Activated T-helper 9 cell treated with anti-CD3 and anti-CD28 coated beads, Interleukin-2, amount 50 U/mL, for 16 hours (primary cell): ENCODE measurements at places on chromosomes 13 and 19.

GRCh38 chr19:14035706-14036105 lies 4.1 kb downstream of the IL27RA start:
- no peak for DNase-seq

DNA sequence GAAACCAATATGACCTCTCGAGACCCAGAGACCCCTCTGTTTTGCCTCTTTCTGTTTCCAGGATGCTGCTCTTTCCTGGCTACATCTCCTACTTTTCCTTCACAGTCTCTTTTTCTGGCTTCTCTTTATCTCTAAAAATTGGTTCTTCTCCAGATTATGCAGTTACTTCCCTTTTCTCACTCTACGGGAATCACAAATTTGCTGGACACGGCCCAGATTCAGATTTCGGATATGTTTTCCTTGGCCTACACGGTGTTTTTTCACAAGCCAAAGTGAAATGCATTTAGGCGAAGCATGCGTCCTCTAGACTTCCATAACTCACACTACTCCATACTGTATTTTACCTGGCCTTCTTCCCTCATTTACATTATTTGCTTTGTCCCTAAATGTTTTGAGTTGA lies 214.7 kb upstream of the MIR17HG start:
- no peak for DNase-seq

DNA sequence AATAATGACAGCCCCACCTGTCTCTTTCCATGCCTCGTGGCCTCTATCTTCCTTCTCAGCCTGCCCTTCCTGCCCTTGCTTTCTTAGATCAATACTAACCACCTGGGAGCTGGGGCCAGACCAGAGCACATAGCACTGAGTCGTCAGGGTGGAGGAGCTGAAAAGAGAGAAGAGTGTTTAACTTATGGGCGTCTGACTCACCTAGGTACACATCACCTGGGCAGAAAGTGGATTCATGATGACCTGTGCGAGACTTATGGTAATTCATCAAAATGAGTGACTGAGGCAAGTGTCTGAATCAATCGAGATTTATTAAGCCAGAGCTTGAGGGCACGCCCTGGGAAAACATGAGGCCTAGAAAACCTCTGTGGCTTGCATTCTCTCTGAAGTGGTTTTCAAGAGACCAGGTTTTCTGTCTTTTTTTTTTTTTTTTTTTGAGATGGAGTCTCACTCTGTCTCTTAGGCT lies 19.2 kb downstream of the CEACAM6 start:
- peak; percentile 19 for DNase-seq

- no peak for DNase-seq
These were observed 32.0 kb upstream of the CXCL17 start for GRCh38 chr19:42474743-42475142.

GRCh38 chr19:50325310-50326100 lies 3.7 kb downstream of the KCNC3 start:
- DNase-seq, result peak; percentile 57

DNA sequence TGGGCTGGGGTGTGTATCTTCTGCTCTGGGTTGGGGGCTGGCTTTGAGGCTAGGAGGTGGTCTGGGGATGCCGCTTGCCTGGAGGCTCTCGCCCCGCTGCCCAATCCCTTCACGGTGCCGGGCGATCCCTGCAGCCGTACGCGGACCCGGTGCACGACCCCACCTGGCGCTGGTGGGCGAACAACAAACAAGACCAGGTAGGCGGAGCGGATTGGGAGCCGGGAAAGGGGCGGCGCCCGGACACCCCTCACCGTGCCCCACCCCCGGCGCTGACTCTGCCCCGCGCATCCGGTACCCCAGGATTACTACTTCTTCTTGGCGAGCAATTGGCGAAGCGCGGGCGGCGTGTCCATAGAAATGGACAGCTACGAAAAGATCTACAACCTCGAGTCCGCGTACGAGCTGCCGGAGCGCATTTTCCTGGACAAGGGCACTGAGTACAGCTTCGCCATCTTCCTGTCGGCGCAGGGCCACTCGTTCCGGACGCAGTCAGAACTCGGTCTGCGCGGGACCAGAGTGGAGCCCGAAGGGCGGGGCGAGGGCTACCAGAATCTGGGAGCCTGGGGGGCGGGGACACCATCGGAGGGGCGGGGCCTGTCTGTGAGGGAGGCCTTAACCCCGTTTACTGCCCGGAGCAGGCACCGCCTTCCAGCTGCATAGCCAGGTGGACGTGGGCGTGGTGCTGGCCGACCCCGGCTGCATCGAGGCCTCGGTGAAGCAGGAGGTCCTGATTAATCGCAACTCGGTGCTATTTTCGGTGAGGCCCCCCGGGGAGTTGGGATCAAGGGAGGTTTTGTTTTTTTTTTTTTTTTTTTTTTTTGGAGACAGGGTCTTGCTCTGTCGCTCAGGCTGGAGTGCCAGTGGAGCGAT lies 12.1 kb upstream of the PSMD8 start:
- DNase-seq, result peak; percentile 62

DNA sequence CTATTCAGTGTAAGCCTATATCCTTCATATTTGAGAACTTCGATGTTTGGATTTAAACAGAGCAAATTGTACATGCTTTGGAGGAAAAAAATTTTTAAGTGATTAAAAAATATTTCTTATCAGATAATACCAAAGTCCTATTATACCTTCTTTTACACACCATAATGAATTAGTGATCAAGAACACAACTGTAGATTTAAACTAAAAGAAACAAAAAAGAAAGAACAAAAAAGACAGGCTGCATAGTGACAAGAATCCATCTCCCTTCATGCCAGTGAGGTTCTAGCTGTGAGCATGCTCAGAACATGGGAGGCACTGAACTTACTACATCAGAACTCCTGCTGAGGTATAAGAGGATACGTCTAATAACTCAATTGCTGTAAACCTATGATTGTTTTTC lies at the start of gene RXFP2:
Gene RXFP2 (plus strand): TSS at position 301 of the 400 bp plus-strand sequence. CDS start 87 bp downstream, at position 388.
- DNase-seq, result no peak

DNA sequence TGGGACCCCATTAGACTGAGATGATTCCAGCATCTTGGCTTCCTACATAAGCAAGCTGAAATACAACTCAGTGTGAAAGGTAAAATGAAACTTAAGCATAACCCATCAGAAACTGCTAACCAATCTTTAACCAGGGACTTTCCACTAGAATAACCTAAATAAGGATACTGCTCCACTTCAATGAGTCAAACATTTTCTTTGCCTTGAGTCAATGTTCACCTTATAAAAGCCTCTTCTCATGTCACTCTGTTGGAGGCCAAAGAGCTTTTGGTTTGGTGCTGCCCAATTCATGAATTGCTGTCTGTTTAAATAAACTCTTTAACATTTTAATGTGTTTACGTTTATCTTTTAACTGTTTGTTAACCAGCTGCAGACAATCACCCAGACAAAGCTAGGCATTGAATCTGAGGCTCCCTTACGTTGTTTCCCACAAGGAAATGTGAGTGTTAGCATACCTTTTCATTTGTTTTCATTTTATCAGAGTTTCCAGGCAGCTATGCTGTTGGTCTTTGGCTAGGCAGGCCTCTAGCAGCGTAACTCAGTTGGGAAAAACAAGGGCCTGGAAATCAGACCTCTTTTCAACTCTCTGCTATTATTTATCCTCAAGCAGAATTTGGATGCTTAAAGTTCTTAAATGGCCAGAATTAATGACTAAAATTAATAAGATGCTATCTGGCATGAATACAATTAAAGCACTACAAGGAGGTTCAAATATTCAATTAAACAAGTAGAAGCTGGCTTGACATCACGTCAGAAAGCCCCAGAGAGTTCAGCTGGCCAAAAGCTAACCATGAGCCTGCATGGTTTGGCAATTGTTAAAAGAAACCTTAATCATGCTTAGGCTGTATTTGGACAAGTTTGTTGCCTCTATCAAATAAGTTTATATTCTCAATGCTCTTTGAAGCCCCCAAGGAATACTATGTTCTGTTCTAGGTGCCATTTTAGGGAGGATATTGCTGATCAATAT lies 200.2 kb downstream of the DCLK1 start:
- DNase-seq, result no peak

- DNase-seq, result no peak
These were observed 4.2 kb upstream of the PAFAH1B3 start for GRCh38 chr19:42306646-42307045.

DNA sequence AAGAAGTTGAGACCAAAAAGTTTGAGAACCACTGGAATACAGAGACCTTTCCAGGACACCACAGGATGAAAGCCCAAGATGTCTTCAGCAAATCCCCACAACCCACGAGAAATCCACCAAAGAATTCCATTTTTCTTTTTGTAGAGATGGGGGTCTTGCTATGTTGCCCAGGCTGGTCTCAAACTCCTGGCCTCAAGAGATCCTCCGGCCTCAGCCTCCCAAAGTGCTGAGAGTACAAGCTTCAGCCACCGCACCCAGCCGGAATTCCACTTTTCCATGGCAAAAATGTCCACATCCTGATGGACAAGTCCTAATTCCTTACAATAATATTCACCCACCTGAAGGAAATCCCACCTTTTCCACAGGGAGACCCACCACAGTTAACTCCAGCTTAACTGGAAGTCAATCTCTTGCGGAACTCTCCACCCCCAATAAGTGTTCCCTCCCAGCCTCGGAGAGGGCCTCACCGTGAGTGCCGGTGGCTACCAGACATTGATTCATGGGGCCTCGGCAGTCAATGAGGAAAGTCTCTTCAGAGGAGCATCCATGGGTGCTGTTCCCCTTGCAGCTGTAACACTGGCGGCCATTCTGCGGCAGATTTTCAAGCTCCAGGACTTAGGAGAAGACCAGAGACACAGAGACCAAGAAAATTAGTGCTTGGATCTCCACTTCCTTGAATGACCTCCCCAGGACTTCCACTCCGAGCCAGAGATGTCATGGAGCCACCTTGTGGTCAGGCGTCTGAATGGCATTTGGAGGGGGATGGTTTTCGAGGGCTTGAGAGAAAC lies 12.3 kb upstream of the CADM4 start:
- DNase-seq, result no peak

- DNase-seq, result no peak
These were observed 76.6 kb upstream of the POMP start for GRCh38 chr13:28582225-28582891.

DNA sequence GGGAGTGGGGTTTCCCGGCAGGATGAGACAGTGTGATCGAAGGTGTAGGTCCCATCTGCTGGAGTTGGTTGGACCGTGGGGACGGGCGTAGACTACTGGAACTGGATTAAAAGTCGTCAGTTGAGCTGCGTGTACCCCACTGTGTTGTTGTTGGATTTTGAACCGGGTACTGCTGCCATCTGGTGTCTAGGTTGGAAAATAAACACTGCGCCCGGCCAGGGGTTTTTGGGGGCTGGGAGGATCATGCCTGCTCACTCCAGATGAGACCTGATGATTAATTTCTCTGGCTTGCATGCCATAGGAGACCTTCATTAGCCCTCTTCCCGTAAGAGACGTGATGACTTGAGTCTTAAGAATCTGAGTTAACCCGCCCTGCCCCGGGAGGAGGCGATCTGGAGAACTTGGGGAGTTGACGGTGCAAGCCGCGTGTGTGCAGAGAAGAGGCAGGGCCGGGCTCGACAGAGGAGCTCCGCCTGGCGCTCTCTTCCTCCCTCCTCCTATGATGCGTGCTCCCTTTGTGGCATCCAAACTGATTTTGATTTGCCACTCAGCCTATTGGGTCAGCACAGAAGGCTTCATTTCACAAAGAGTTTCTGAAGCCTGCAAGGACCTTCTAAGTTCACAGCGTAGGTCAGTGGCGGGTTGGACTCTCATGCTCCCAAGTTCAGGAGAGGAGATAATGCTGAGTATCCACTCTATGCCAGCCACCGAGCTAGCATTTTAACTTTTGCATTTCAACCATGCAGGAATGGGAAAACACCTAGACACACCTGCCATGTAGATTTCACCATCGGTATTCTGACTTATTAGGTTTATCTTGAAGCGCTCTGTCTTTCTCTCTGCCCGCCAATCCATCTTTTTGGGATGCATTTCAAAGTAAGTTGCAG lies 2.7 kb downstream of the UHRF1 start:
- DNase-seq, result peak; percentile 57

DNA sequence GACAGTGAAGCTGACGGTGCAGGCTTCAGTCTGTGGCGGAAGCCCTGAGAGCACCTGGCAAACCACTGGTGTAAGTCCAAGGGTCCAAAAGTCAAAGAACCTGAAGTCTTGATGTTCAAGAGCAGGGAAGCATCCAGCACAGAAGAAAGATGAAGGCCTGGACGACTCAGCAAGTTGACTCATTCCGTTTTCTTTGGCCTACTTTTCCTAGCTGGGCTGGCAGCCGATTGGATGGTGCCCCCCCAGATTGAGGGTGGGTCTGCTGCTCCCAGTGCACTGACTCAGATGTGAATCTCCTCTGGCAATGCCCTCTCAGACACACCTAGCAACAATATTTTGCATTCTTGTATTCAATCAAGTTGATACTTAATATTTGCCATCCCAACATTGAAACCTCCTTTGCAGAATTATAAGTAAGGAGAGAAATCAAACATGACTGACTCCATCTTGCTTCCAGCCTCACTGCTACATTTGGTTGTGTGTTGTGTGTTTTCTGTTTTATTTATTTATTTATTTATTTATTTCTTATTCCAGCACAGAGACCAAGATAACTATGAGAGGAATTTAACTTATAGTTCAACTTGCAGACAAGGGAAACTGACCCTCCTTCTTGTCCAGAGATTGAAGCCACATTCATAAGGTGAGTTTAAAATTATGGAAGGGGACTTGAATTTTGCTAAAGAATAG lies 32.8 kb downstream of the IGFL2 start:
- no peak for DNase-seq

- DNase-seq, result no peak
These were observed 18.5 kb downstream of the RFXAP start for GRCh38 chr13:36837354-36838092.

GRCh38 chr13:102128216-102128810 lies 273.5 kb downstream of the FGF14 start:
- DNase-seq, result no peak

DNA sequence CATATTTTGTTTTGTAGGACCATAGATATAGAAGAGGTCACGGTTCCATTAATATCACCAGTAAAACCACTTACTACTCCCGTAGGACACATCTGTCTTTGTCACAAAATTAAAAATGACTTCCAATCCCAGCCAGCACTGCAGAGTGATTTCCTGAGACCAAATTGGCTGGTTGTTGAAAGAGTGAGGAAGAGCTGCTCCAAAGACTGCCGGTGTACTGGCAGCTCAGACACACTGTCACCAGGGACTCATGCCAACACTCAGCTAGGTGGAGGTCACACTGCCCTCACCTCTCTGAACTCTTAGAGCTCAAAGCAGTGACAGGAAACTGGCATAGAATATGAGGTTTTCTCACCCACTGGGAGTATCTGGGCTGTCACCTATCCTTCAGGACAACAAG lies 52.1 kb downstream of the FLT1 start:
- DNase-seq, result no peak

GRCh38 chr13:48818495-48819356 lies 157.0 kb upstream of the FNDC3A start:
- DNase-seq, result no peak
